ENCODE measurements at places on chromosomes 4 and X.

- no peak for DNase-seq
These were observed 33.7 kb downstream of the ATP2B3 start for GRCh38 chrX:153551135-153551534.

DNA sequence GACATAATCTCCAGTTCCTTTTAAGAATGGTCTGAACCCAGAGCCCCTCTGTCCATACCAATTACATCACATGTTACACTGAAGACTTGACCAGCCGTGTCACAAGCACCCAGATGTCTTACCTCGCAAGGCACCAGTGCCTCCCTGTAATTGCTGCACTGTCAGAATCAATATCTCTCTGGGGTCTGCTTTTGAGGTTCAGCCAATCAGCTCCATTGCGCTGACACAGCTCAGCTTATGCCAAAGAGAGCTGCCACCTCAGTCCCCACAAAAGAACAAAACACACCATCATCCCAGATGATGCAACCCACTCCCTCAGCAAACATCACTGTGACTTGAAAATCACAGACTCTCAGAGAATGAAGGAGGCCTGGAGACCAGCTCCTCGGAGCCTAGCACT lies 82.5 kb upstream of the SORBS2 start:
- DNase-seq = no peak

GRCh38 chr4:29240641-29241040 lies 1479.5 kb upstream of the PCDH7 start:
- no peak for DNase-seq

DNA sequence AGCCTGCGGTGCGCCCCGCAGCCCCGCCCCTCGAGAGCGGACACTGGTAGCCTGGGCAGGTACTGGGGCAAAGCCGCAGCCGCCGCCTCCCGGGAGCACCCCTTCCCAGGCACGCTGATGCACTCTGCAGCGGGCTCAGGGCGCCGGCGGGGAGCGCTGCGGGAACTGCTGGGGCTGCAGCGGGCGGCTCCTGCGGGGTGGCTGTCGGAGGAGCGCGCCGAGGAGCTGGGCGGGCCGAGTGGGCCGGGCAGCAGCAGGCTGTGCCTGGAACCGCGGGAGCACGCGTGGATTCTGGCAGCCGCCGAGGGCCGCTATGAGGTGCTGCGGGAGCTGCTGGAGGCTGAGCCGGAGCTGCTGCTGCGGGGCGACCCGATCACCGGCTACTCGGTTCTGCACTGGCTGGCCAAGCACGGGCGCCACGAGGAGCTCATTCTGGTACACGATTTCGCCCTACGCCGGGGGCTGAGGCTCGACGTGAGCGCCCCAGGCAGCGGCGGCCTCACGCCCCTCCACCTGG lies 401 bp downstream of the SOWAHD start:
- no peak for DNase-seq

DNA sequence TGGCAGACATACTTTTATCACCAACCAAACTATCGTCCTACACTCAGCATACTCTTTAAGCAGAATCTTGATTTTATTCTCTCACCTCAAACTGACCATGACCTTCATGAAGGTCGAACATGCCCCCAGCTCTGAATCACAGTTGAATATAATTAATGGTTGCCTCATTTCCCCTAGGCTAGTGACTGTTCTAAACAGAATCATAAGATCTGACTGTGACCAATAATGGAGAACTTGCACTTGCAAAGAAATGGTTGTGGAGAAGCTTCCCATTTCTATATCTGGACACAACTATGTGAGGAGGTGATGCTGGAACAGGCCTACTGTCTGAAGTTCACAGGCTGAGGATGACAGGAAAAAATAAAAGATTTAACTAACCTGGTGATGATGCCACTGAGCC lies 85.1 kb downstream of the PDGFC start:
- no peak for DNase-seq

DNA sequence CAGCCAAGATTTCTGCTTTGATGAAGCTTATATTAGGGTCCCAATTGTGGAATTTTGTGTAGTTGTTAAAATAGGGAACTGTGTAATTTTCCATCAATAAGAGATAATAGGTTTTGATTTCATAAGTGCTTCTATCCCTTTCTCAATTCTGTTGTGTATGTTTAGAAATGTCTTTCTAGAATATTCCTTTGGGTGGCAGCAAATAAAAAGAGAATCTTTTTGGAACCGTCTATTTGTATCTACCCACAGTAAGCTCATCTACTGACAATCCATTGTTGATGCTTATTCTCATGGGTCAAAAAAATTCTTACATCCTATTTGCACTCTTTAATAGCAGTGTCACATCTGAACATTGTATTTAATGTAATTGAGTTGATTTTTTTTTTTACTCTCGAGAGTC lies 61.7 kb downstream of the TMA16 start:
- no peak for DNase-seq

DNA sequence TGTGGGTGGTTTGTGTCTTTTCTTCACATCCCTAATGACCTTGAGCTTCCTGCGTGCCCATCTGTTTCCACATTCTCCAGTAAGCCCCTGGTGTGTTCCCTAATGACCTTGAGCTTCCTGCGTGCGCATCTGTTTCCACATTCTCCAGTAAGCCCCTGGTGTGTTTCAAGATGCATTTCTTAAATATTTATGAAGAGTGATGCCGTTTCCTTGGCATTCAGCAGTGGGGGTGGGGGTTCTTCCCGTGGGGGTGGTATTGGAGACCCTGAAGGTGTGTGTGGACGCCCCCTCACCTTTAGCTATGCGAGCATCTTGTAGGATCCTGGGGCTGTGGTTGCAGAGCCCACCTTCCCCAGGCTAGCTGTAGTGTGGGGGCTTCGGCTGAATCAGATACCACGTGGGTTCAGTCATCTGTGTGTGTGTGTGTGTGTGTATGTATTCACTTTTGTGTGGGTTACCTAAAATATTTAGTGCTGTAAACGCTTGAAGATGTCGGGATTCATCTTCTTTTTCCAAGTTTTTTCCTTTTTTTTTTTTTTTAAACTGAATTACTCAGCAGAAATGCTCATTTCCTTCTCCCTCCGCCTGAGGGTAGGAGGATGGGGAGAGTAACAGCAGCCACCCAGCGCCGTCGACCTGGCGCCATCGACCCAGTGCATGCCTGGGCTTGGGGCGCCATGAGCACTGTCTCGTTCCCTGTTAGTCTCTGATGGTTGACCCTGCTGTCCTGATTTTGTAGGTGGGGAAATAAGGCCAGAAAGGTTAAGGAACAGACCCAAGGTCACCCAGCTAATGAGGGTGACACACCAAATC lies 9.9 kb downstream of the NSG1 start:
- DNase-seq = no peak

- DNase-seq = no peak
These were observed 82.3 kb downstream of the SRPX start for GRCh38 chrX:38138157-38138891.

DNA sequence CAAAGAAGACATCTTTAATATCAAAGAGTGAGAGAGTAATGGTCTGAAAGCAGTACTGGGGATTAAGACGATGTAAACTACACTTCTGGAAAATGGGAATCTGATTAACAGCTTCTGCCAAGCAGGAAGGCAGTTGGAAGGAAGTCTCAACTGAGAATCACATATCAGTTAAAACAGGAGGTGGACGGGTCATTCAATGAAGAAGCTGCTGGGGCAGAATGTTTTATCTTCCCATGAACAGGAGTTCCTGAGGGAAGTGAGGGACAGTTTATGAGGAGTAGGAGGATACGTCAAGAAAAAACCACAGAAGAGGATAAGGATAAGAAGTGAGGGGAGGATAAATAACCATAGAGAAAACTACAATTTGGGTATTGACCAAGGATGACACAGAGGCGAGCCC lies 38.7 kb upstream of the MAGEA10 start:
- DNase-seq = no peak

DNA sequence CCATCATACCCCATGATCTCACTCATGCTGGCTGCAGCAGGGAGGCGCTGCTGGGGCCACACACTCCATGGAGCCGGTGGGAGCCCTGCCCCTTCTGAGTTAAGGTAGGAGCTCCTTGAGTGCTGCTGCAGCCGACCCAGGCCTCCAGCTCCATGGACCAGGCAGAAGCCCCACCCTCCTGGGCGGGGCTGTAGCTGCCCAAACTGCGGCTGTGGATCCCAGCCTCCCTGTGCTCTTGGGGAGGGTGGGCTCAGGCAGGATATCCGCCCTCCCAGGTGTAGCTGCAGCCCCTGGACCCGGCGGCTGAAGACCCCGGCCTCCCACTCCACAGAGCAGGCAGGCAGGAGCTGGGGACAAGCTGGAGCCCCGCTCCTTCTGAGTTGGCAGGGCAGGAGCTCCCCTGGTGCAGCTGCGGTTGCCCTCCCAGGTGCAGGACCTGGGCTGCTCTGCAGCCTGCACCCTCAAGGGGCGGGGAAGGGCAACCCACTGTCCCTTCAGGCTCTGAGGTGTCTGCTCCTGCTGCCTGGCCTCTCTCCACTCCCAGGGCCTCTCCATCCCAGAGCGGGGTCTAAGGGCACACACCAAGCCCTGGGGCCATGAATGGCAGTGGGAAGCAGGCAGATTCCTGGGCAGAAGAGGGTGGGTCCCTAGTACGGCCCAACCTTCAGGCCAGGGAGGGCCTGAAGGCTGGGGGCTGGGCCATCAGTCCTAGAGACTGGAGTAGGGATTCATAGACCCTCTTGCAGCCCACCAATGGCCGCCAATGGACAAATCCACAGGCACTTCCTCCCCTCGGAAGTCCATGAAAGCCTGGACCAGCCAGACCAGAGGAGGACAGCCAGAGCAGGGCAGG lies 466.1 kb downstream of the DTHD1 start:
- no peak for DNase-seq

DNA sequence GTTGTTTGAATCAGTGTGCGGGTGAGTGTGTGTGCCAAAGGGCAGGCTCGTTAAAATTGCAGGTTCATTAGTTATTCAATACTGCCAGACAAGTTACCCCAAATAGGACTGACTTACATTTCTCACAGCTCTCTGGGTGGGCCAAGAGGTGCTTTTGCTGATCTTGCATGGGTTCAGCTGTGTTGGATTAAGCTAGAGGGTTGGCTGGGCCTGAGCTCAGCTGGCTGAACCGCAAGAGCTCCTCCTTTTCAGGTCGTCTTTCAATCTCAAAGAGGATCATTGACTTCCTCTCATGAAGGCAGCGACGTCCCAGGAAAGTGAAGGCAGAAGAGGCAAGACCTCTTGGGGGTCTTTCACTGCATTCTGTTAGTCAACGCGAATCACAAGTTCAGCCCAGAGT lies 343.3 kb upstream of the FRG1 start:
- no peak for DNase-seq

DNA sequence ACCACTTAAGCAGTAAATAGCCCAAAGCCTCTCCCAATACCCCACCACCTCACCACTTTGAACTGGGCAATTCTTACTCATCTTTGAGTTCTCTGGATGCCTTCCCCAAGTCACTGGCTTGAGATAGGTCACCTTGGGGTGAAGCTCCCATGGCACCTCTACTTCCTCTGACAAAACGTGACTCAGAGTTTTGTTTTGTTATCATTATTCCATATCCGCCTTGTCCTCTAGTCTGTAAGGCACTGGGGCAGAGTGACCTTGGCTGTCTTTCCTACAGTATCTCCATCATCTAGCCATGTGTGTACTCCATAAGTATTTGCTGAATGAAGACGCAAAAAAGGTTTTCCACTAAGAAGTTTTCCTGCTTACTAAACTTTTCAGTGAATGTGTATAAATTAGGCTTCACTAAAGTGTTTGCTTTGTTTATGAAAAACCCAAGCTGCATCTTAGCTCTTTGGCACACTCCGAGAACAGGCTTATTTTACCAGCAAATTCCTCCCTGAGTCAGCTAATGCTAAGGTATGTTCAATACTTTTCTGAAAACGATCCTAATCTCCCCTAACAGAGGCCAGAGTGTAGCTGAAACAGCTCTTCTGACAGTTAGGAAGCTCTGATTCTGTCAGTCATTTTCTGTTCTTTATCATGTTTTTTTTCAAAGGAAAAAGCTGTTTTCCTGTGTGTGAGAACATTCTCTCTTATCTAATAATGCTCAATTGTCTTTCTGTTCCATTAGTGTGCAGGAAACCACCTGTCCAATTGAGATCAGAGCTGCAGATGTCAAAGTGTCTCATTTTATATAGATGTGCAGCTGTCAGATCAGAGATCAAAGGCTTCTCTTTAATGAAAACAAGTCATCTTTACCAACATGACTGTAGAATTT lies 30.2 kb upstream of the TSPAN5 start:
- DNase-seq = no peak

DNA sequence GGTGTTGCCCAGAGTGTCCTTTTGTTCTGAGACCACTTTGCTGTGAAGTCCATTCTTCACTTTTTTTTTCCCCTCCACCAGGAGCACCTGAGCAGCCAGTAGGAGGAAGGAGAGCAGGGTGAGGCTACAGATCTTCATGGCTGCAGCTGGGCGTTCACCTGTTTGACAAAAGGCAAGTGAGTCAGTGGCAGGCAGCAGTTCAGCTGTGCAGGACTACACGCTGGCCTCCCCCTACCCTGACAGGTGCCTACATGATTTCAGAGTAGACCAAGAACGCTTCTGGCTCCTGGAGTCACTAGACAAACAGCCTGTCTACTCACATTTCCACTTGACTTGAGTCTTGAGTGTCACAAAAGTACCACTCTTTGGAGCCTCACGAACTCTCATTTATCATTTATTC lies 2.0 kb downstream of the FGFBP1 start:
- no peak for DNase-seq

DNA sequence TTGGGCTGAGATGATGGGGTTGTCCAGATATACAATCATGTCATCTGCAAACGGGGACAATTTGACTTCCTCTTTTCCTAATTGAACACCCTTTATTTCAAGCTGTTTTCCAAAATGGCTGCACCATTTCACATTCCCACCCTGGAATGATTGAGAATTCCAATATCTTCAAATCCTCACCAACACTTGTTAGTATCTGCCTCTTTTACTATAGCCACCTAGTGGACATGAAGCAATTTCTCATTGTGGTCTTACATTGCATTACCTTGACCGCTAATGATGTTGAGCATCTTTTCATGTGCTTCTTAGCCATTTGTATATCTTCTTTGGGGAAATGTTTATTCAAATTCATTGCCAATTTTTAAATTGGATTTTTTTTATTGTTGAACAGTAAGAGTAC lies 364.8 kb downstream of the SMARCA1 start:
- no peak for DNase-seq

DNA sequence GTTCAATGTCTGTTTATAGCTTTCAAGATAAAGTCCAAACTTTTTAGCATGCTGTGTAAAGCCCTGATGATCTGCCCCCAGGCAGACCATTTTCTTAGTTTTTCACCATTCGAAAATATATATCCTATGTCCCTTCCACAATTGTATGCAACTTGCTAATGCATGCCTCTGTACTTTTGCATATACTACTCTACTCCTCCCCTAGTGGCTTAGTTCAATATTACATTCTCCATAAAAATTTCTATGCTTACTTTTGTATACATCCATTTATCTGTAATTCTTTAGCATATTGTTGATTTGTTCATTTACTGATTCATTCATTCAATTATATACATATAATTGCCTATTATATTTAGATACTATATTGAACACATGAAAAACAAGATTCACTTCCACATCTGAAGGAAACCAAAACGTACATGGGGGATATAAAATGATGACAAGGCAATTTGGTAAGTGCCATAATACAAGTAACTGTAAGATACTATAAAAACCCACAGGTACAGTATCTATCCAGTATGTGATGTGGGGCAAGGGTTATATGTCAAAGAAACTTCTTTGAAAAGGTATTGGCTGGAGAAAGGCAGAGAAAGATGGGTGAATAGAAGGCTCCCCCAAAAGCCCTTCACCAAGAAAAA lies 902.5 kb downstream of the FAM133A start:
- no peak for DNase-seq
